Lower leg skin (tissue), 4 donors: ENCODE measurements at places on chromosomes 16 and 17.

DNA sequence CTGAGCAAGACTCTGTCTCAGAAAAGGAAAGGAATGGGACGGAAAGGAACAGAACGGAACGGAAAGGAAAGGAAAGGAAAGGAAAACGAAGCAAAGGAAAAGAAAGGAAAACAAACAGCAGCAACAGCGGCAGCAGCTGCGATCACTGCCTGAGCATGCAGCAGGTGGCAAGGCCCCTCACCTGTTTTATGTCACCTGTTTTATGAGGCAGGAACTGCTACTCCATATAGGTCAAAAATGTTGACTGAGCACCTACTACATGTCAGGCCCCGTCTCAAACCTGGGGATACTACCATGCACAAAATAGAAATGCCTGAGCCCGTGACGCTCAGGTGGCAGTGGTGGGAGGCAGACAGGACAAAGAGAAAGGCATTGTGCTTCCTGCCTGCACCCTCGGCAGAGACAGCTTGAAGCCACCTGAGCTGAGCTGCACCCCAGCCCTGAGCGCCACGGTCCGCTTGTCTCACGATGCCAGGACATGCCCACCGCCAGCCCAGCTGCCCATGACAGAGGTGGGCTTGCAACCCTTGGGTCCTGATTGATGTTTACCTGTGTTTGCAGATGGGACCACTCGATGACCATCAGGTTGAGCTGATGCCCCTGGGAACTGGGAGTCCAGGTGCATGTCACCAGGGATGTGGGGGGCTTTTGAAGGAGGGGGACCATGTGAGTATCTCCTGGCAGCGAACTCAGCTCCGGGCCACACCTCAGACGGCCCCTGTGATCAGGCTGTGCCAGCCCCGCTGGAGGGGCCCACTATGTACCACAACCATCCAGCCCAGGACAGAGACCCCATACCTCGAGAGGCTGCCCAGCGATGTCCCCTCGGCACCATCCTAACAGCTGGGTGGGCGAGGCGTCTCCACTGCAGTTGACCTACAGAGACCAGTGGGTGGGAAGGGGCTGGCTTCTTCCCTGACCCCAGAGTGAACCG, 77.4 kb downstream of the RMI2 start:
- DNase-seq = no peak

DNA sequence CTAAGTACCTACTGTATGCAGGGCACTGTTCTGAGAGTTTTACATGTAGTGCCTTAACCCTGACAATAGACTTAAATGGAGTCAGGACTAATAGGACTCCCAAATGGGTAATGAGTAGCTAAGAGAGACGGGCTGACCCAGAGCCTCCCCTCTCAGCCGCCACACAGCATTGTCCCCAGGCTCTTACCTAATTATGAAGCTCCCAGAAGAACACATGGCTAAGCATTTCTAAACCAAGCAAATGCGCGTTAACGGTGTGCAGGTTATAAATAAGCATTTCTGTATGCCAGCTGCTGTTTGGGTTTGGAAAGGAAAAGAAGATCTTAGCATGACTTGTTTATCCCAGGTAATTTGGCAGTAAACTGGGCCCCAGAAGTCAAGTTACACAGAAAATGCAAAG, 14.3 kb downstream of the KATNIP start:
- no peak for DNase-seq

DNA sequence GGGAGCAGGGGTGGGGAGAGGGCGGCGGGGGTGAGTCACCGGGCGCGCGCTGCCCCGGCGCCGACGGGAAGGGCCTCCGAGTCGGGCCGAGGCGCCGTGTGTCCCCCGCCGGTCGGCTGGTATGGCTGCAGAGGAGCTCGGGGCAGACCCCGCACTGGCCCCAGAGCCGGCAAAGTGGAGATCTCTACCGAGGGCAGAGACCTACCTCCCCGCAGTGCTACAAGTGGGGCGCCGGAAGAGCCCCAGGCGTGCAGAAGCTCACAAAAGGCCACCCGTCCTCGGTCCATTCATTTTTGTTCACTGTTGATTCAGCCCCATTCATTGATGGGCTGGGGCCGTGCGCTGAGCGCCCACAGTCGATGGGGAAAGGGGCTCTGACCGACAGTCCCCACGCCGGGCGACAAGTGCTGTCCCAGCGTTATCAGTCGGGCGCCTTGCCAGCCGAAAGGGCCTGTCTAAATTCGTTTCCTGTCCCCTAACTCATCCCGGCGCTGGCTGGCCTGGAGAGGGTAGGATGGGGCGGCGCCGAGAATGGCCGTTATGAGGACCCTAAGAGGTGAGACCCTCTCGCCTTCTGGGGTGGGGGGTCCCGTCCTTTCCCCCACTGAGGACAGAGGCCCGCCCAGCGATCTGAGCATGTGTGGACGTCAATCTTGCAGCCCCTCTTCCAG, 709 bp upstream of the ENO3 start:
- no peak for DNase-seq

GRCh38 chr17:34609210-34609609, 29.8 kb downstream of the TMEM132E start:
- DNase-seq = no peak

- no peak for DNase-seq
Measured at GRCh38 chr17:43423777-43424455, 25.1 kb downstream of the ARL4D start.

- no peak for DNase-seq
Measured at GRCh38 chr16:77833921-77834634, 45.7 kb downstream of the VAT1L start.

DNA sequence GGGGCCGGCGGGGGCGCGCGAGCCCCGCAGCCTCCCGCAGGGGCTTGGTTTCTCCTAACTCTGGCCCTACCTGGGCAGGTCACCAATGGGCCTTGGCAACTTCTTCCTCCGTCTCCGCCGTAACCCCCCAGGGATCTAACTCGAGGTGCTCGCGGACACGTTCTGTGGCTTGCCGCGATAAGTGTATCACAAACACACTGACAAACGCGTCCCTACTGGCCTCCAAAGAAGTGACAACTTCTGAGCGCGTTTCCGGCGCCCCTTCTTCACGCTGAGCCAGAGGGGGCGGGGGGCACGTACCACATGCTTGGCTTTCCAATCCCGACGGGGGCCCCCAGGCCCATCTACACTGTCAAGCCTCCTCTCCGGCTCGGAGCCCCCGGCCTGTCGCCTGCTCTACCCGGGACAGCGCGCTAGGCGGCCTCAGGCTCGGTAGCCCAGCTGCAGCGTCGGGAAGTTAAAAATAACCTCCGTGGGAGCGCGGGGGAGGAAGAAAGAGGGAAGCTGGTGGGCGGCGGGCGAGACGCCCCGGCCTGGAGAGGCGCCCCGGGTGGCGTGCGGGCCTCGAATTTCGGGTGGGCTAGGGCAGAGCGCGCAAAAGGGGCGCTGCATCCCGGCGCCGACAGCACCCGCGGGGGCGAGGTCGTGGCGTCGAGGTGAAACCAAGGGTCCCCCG, 725 bp upstream of the SPHK1 start:
- DNase-seq = peak; percentile 89

GRCh38 chr16:81600275-81600674, 155.7 kb downstream of the CMIP start:
- DNase-seq = no peak
